Hepatocyte (in vitro differentiated cells): ENCODE measurements at places on chromosomes 3 and 15. TPM values are rescaled to one million over a fixed set of nuclear protein-coding genes. Genes with fewer than 3 reads are reported as not detected.
A peak's percentile ranks its signal among the peaks of the same experiment; 100 is the strongest.

GRCh38 chr3:42071904-42072812 lies 19.0 kb upstream of the TRAK1 start:
- DNase-seq = peak; percentile 68

Gene CTXND1
- polyA plus RNA-seq = 1.4 and 1.8 TPM in 2 replicates

DNA sequence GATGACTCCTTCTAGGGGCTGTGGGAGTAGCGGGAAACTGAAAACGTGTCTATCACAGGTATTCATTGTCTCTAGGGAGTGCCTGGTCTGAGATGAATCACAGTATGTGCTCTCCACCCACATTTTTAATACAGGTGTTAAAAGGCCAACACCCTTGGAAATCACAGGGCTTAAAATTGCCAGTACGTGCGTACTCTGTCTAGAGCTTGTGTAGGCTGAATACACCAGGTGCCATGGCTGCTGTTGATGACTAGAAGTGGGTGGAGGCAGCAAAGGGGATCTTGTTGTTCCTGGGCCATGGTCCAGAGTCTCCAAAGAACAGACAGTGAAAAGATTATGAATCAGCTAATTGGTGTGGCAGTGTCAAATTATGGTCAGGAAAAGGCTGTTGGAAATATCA lies 35.1 kb upstream of the P3H2 start:
- peak; percentile 25 for DNase-seq

DNA sequence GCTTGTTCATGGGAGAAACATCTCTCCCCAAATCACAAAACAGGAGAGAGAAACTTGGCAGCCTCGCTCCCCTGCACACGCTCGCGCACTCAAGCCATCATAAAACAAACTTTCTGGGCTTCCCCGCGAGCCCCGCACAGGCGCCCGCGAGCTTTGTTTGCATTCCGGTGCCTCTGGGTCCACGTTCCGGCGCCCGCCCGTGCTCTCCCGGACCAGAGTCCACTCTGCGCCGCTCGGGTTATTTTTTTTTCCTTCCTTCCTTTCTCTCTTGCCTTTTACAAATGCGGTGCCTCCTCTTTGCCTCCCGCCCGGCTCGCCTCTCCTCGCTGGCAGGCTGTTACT lies 363 bp downstream of the MAGI1 start:
- peak; percentile 87 for DNase-seq

- no peak for DNase-seq
Observed at GRCh38 chr3:40108643-40109042, 200.9 kb upstream of the EIF1B start.
